H4 (cell line): ENCODE measurements at places on chromosomes 6 and 20. TPM values are rescaled to one million over a fixed set of nuclear protein-coding genes. Genes with fewer than 3 reads are reported as not detected.

TTLL9 gene
- total RNA-seq = 0.27 TPM in 1 of 2 replicates, not detected in the other

PPP1R14C gene
- not detected in 2 replicates for total RNA-seq

RSPH4A gene
- total RNA-seq = 0.06 and 0.27 TPM in 2 replicates

GRCh38 chr20:51763965-51764602 lies 4.1 kb downstream of the ATP9A start:
- peak; percentile 43 for DNase-seq

DNA sequence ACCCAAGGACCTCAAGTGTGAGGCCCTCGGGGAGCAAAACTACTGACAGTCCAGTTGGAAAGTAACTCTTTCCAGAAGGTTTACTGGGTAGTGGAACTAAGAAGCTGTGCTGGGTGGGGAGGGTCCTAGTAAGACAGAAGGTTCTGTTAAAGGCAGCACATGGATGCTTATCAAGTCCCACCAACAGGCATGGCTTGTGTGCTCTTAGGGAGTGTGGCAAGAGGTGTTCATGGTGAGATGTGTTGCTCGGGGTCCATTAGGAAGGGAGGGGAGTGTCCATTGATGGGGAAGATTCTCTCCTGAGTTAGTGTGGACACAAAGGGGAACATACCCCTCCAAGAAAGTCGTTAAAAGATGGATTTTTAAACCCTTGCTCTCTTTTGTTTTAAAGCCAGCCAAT lies 120.6 kb downstream of the LY86 start:
- DNase-seq = no peak

DNA sequence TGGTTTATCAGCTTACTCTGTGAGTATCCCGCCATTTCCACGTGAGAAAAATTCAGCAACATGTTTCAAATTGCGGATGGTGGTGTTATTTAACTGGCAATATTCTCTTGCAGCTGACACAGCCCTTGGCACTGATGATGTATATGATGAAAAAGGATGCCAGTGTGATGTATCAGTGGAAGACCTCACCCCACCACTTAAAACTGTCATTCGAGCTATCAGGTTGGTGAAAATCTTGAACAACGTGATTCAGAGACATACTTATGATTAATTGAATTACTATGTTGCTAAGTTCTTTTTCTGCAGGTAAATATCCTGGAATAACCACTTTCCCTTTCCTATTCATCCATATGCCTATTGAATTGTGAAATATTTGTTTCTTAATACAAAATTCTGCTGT lies 55.7 kb downstream of the KHDC1L start:
- no peak for DNase-seq

DNA sequence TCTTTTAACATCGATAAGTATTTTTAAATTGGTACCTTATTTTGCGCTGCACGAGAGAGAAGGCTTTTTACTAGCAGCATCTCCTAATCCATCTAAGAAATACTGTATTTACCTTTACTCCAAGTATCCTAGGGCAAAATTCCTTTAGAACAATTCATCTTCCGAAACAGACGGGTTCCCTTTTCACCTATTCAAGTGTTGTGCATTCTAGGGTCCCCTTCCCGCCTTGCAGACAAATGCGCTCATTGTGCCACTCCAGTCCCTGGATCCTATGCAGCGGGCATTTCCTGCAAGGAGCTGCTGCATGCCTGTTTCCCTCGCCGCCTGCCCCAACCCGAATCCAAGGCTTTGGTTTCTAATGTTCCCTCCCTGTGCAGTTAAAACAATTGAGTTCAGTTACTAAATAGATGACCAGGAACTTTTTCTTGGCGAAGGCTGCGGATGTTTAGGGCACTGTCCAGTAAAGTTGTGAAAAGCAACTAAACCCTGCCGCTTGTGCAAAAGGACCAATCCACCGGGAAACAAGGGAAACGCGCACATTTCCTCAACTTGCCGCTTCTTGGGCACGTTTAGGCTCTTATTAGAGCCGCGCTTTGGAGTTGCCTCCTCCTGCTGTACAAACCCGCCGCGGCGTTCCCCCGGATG lies 556 bp upstream of the SCAF8 start:
- peak; percentile 3 for DNase-seq

- no peak for DNase-seq
Observed at GRCh38 chr6:118894425-118895260, 691 bp downstream of the ASF1A start.

GRCh38 chr6:13304580-13305260 lies 23.6 kb downstream of the TBC1D7 start:
- DNase-seq = no peak
